Stimulated activated naive CD4-positive, alpha-beta T cell (primary cell): ENCODE measurements at places on chromosomes 5 and 9.

DNA sequence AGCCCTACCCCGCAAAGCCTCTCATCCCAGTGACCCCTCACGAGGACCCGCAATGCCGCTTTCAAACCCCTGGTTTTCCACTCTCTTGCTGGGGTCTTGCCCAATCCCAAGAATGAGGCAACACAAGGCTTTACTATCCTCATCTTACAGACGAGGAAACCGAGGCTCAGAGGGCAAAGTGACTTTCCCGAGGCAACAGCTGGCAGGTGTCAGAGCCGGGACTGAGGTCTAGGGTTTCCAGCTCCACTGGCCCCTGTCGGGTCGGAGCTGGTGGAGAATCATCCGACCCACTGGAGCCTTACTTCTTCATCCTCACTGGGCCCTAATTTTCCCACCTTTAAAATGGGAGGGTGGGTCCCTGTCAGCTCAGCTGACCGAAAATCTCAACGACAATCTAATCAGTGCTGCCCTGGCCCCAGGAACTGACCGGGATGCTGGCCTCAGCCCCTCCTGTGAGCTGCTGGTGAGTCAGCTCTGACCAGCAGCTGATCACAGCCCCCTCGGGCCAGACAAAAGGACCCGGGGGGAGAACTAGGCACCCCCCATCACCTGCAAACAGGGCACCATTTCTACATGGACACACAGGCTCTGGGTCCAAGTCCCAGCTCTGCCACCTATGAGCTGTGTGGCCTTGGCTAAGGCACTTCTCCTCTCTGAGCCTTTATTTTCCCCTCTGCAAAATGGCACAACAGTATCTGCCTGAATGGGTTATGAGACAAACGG is 72.7 kb upstream of the STXBP1 start:
- no peak for DNase-seq

GRCh38 chr9:1005043-1005667 is 28.7 kb downstream of the DMRT3 start:
- DNase-seq, result no peak

DNA sequence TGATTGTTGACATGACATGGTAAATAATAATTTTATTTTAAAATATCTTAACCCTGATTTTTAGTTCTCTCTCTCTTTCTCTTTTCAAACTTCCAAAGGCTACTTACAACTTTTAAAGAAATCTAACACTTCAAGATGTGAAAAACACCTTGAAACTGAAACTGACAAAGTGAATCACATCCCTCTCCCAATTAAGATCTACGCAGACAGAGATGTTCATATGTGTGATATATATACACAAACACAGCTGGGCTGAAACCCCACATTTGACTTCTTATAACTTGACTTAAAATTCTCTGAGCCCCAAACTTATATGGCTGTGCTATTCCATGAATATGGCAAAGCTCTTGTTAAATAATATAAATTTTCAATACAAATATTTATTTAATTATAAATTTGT is 261.2 kb upstream of the PTPRD start:
- DNase-seq, result no peak

- DNase-seq, result peak; percentile 29
Observed at GRCh38 chr9:129840034-129840433, 4.8 kb downstream of the USP20 start.

DNA sequence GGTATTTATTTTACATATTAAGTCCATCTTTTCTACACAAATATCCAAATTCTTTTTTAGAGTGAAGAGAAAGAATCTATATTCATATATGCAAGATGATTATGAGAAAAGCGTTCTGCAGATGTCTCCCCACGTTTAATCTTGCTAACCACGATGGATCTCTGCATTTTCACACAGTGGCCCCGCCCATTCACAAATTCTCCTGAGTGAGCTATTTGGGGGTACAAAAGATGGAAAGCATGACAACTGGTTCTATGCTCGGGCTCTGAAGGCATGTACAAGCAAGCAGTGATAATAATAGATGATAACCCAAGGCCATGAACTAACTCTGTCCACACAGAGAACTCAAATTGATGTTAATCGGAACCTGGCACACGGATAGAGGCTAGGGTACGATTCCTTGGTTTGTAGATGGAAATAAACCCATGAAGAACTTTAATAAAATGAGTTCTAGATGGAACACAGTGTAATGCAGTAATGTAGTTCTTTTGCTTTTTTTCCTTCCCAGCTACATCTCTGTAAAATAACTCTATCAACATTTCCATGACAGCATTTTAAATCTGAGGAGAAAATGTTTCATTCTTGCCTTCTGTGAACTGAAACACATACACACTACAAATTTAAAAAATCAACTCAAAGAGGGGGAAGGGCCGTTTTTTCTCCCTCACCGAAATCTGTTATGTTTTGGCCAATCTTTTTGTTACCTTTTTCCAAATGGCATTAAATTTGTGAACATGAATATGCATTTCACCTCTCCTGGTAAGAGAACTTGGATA is 851.7 kb upstream of the DMAC1 start:
- DNase-seq, result no peak

GRCh38 chr5:142832263-142832662 is 62.1 kb downstream of the ARHGAP26 start:
- no peak for DNase-seq

- DNase-seq, result no peak
Observed at GRCh38 chr5:176612008-176612407, 2.1 kb upstream of the GPRIN1 start.

GRCh38 chr9:1554081-1555035 is 460.8 kb upstream of the SMARCA2 start:
- DNase-seq, result no peak

- DNase-seq, result no peak
Observed at GRCh38 chr9:4849369-4849768, 56.6 kb downstream of the RCL1 start.

DNA sequence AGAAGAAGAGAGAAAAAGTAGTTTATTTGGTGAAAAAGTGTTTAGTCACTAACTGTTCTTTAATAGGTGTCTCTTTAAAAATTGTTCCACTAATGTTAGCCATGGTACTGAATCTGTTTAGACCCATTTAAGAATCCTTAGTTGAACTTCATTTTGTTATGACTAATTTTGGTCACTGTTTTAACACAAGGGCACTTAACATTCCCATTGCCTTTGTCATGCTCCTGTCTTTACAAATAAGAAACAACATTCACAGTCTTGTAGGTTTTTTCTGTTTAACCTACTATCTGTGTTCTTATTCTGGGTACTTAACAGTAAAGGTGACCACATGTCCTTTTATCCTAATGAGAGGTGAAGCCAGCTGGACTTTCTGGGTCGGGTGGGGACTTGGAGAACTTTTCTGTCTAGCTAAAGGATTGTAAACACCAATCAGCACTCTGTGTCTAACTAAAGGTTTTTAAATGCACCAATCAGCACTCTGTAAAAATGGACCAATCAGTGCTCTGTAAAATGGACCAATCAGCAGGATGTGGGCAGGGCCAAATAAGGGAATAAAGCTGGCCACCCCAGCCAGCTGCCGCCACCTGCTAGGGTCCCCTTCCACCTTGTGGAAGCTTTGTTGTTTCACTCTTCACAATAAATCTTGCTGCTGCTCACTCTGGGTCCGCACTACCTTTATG is 116.7 kb downstream of the WDR70 start:
- no peak for DNase-seq

- no peak for DNase-seq
Observed at GRCh38 chr9:110111868-110112267, 96.1 kb downstream of the C9orf152 start.

DNA sequence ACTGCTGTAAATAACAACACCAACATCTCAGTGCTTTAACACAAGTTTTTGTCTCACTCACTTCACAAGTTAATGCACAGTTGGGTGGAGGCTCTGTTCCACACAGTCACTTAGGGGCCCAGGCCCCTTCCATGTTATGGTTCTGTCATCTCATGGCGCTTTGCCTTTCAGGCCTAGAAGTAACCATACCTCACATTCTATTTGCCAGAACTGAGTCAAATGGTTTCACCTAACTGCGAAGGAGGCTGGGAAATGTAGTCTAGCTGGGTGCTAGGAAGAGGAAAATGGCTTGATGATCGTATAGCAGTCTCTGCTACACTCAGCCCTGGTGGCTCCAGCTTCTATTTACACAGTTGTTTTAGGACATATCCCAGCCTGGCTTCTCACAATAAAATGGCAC is 23.1 kb upstream of the MVB12B start:
- DNase-seq, result no peak

- DNase-seq, result no peak
Observed at GRCh38 chr5:170126626-170127025, 20.9 kb downstream of the FOXI1 start.

GRCh38 chr9:6779417-6780241 is 21.9 kb downstream of the KDM4C start:
- DNase-seq, result no peak

DNA sequence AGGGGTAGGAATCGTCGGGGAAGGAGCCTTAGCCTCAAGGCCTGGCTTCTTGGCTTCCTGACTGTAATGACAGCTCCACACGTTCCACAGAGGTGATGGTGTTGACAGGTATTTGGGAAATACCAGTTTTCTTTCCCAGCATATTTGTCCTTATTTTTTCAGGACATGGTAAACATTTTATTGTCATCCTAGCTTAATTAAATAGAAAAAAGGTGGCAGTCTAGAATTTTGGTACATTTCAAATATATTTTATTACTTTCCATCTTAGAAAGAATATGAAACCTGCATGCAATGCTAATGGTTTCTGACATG is 8.4 kb downstream of the CXCL14 start:
- DNase-seq, result no peak

GRCh38 chr5:125258615-125259014 is 512.2 kb upstream of the ZNF608 start:
- DNase-seq, result no peak

DNA sequence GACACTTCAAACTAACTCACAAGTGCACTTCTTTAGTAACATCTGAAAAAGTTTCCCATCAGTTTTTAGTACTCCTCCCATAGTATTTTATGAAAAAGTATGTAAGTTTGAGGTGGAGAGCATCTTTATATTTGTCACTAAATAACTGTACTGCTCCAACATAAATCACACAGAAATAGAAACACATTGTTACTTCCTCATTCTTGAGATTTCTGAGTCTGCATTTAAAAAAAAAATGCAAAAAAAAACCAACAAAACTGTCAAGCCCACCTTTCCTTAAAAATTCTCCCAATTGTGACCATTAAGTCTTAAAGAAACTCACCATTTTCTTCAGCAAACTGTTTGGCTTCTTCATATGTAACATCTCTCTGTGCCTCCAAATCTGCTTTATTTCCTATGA is 18.7 kb downstream of the RAB14 start:
- DNase-seq, result no peak

DNA sequence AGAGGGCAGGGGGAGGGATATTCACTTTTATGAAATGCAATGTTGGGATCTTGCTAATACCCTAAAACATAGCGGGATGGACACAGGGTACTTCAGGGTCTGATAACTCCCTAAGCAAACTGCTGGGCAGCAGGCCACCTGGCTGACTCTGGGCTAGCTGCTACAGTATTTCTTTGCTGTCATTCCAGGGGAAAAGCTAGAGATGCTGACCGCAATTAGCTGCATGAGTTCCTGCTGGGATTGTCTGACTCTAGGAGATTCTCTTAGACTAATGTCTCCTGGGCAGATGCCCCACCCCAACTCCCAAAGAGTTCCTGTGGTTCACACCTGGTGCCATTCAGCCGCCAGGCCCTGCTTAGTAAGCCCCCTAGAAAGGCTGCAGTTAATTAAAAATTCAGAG is 69.9 kb downstream of the PSAT1 start:
- DNase-seq, result no peak

DNA sequence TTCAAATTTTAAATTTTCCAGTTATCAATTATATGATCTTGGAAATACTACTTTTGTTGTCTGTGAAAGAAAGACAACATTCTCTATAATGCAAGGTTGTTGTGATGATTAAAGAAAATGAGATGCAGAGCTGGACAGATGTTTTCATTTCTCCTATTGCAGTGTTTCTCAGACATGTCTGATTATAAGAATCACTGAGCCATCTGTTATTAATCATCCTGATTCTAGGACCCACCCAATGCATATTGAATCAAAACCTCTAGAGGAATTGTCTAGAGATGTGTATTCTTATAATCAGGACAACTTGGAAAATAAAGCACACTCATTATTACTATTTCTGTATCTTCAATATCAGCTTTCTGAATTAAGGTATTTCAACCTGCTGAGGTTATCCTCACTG is 121.1 kb upstream of the ASTN2 start:
- no peak for DNase-seq

- DNase-seq, result no peak
Observed at GRCh38 chr5:181197326-181197951, 7.6 kb downstream of the TRIM7 start.

- DNase-seq, result no peak
Observed at GRCh38 chr5:122515709-122516431, 203.8 kb downstream of the SNCAIP start.

- DNase-seq, result no peak
Observed at GRCh38 chr9:113223963-113224362, 2.6 kb downstream of the SLC31A1 start.

GRCh38 chr5:66987126-66987525 is 209.5 kb downstream of the CD180 start:
- no peak for DNase-seq

- DNase-seq, result no peak
Observed at GRCh38 chr9:137626464-137626863, 7.7 kb downstream of the EHMT1 start.
